ENCODE measurements at places on chromosomes 7 and 10.

DNA sequence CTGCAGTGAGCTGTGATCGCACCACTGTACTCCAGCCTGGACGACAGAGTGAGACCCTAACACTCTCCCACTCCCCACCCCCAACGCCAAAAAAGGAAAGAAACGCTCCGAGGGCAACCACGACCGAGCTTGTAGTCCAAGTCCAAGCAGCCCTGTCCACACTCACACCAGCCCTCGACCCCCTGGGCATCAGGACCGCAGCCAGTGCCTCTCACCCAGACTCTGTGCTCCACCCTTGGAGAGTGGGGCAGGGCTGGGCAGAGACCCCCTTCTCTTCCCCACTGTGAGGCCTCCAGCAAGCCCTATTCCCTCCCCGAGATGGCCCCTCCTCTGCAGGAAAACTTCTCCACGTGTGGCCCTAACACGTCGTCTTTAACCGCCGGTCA is 82.6 kb downstream of the FOXL3 start:
- DNase-seq, result no peak

- DNase-seq, result no peak
Observed at GRCh38 chr10:131219584-131219886, 92.0 kb downstream of the TCERG1L start.

DNA sequence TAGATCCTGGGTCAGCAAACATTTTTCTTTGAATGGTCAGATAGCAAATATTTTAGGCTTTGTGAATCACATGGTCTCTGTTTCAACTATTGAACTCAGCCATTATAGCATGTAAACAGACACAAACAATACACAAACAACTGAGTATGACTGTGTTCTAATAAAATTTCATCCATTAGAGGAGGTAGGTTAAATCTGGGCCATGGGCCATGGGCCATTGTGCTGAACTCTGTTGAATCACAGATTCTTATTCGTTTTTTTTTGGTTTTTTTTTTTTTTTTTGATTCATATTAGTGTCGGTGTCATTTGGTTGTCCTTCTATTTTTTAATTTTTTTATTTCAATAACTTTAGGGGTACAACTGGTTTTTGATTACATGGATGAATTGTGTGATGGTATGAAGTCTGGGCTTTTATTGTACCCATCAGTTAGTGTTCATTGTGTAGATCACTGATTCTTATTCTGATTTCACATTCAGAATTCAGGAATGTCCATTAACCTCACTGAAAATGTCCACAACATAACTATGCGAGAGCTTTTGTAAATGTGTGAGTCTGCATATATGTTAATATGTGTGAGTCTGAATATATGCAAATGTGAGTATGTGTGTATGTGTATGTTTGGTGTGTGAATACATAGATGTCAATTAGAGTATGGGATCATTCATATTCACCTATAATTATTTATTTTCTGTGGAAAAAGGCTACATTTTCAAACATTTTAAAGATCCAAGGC is 443.7 kb upstream of the GRM3 start:
- DNase-seq, result no peak

DNA sequence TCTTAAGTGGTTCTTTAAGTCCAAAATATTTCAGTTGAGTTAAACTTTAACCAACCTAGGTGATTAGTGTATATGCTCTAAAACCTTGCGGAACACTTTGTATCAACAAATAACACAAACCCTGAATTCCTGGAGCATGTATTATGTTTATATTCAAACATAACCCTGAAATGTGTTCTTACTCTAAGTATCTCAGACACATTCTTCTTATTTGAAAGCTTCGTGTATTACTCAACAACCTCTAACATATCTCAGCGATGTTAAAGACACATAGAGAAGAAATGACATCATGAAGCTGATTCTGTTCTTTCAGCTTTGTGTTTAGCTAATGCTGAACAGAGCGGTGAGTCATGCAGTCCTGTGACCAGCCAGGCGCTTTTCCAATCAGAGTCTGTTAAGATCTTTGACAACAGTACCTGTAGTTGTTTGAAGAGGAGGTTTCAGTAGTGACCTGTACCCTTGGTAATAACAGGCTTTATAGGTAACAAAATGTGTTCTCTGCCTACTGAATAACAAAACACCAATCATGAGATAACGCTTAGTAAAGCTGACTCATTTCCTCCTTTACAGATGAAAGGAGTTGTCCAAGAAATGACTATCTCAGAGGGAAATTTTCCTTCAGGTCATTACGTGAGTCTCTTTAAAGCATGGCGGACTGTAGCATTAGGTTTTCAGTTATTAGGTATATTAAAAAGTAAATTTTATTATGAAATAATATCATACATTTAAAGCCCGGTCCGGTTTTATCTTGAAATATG is 67.3 kb upstream of the KLF6 start:
- DNase-seq, result peak; percentile 58

GRCh38 chr10:132164761-132165278 is 21.9 kb upstream of the DPYSL4 start:
- DNase-seq, result no peak

- DNase-seq, result no peak
Observed at GRCh38 chr10:5522913-5523560, 1.7 kb upstream of the CALML3 start.

GRCh38 chr10:23829556-23829955 is 379.4 kb upstream of the KIAA1217 start:
- DNase-seq, result no peak

GRCh38 chr10:61399406-61399805 is 53.8 kb downstream of the TMEM26 start:
- no peak for DNase-seq

GRCh38 chr7:120337308-120337907 is 64.4 kb downstream of the KCND2 start:
- DNase-seq, result no peak

DNA sequence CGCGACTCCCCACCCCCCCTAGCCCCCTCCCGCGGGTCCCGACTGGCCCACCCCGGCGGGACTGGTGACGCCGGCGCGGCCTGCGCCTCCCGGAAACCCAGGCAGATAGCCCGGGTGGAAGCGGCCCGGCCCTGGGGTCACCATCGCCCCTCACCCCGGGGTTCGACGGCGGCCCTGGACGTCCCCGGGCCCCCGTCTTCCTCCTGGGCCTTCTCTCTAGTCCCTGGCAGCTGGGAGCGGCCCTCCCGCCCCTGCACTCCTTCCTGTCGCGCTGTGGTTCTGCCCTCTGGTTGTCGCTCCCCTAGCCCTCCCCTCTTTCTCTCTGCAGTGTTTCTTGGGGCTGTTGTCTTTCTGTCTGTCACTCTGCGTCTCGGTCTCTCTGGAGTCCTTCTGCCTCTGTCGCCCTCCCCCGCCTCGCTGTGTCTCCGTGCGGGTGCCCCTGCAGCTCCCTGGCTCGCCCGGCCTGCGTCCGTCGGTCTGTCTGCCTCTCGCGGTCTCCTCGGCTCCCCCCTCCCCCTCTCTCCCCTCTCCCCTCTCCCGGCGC is 90.5 kb upstream of the PAX2 start:
- DNase-seq, result no peak

DNA sequence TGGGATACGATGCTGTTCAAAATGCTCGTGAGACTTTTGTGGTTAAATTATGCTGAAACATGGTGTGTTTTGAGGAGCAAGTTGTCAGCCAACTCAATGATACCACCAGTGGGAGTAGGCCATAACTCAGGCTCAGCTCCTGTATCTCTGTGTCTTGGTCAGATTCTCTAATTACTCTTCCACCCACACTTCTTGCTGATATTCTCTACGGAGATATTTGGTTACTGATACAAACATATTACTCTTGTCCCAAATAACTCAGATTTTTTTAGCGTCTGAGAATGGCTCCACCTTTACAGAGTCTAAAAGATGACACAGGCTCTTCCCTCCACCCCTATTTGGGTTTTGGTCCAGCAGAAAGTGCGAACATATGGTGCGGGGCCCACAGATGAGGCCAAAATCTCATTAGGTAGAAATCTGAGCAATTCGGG is 168.9 kb downstream of the PKD1L1 start:
- DNase-seq, result no peak

- DNase-seq, result peak; percentile 98
Observed at GRCh38 chr7:77696057-77696642, at the start of gene RSBN1L. Gene RSBN1L, plus strand, starts transcription at chr7:77696459. Its CDS starts 11 bp downstream, at chr7:77696470.

- DNase-seq, result no peak
Observed at GRCh38 chr7:130491841-130492522, at the start of gene MEST. Gene MEST, plus strand, starts transcription at chr7:130492085. Its CDS starts 229 bp downstream, at chr7:130492314.

- DNase-seq, result no peak
Observed at GRCh38 chr10:87862679-87863052, 667 bp downstream of the KLLN start.

DNA sequence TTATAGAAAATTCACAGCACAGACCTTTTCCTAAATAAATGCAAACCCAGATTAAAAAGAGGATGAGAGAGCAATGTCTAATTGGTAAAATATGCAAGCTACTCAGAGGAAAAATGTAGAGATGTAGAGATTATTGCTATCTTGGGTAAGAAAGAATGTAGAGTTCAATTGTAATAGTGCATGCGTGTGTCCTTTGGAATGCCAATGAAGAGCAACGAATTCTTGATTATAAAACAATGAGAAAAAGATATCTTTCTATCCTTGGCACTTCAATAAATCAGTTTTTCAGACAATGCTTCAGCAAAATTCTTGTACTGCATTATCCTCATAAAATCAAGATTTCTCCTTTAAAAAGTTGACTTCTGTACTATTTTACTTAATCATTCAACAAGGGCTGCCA is 50.9 kb downstream of the SEMA3D start:
- no peak for DNase-seq

GRCh38 chr7:47493976-47494911 is 87.7 kb downstream of the TNS3 start:
- DNase-seq, result no peak

DNA sequence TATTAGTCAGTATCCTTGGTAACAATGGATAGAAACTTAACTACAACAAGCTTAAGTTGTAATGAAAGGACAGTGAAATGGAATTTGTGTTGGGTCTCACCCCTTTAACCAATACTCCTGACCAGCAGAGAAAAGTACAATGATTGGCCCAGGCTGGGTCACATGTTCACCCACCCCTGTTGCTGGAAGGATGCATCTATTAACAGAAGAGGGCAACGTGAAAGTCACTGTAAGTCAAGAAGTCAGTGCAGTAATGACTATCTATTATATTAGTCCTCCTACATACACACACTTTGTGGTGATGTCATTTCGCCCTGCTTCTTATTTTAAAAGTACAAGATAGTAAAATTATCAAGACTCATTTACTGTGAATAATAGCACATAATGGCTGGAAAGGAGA is 16.2 kb downstream of the PNLIPRP2 start:
- DNase-seq, result no peak

GRCh38 chr7:63925262-63925625 is 73.4 kb upstream of the ZNF722 start:
- no peak for DNase-seq

DNA sequence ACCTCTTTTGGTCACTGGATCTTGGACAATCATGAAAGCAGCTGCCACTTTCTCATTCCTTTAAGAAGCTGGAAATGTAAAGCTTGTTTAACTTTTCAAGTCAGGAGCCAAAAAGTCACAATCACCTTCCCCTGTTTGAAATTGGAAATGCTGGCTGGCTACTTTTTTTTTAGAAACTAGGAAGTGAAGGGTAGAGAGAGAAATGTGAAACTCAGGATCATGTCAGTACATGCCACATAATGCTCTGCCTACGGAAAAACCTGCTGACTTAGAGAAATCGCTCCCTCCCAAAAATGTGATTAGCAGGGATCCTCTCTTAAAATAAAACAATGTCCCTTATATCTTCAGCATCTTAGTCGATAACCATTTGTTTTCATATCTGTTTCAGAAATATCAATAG is 188.4 kb upstream of the C7orf33 start:
- DNase-seq, result no peak

DNA sequence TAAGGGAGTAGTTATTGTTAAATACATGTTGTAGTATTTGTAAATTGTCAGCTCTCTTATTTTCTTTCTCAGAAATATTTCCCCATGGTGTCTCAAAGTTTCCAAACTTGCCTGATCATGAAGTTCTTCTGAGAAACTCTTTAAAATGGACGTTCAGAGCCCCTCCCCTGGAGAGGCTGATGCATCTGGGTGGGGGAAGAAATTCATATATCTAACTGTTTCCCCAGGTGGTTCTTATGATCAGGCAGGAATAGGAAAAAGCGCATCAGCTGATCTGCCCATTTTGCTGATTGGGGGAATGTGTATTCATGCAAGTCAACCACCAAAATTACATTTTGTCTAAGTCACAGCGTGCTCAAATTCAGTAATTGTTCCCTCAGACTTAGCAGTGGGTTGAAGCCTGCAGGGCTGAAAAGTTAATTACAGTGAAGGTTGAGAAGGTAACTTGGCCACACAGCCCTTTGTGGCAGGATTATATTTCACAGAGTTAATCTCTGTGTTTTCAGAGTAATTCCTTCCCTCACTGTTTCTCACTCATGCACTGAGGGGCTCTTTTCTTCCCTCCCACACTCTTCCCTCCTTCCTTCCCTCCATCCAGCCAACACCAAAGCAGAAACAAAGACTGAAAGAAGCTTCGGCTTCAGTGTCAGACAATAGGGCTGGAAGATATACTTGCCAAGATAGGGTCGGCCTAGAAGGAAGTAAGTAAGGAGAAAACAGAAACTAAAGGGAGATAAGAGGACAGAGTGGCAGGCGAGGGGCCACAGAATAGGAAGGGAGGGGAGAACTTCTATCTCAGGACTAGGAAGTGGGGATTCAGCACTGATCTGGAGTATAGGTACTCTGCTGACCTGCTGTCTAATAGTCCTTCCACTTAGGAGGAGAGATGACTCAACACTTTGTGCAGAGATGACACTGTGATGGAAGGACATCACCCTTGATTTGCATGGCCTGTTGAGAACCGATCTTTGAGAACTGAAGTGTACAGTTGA is 50.5 kb upstream of the STARD3NL start:
- DNase-seq, result no peak

GRCh38 chr7:1386623-1387220 is 72.5 kb downstream of the MICALL2 start:
- DNase-seq, result no peak

DNA sequence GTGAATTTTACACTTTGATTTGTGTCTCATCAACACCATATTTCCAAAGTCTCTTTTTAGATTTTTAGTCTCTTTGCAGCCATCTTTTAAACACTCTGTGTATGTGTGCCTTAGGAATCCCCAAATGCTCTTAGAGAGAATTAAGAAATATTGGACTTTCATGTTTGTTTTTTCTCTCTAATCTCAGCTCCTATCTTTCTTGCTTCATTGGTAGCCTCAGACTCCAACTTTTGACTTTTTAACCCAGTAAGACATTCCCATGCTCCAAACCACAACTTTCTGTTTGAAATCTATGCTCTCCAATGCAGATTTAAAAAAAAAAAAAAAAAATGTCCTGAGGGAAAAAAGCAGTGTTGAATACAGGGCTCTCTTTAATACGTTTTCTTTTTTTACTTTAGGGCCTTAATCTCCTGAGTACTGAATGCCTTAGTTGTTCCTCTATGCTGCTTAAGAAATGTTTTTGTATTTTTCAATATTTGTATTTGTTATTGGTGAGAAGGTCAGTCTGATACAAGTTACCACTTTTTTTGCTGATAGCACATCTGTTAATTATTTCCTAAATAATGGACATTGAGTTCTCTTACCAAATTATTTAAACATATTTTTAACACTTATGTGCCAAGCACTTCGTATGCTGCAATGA is 489.9 kb downstream of the NXPH1 start:
- no peak for DNase-seq

DNA sequence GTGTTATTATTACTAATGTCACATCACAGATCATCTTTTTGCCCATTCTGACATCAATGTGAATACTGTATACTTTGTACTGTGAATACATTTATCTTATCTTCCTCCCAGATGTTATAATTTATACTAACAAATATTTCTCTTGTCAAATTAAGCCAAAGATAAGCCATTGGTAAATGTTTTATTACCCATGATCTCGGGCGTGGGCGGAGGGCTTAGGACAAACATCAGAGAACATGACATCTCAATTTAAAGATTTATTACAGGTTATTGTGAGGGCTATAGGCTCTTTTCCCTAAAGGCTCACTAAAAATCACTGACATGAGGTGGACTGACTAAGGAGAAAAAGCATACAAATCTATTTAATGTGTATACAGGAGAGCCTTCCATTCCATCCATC is 58.2 kb upstream of the DGKB start:
- no peak for DNase-seq

Measured in effector memory CD8-positive, alpha-beta T cell (primary cell).